ENCODE measurements at places on chromosomes 2 and 18.

DNA sequence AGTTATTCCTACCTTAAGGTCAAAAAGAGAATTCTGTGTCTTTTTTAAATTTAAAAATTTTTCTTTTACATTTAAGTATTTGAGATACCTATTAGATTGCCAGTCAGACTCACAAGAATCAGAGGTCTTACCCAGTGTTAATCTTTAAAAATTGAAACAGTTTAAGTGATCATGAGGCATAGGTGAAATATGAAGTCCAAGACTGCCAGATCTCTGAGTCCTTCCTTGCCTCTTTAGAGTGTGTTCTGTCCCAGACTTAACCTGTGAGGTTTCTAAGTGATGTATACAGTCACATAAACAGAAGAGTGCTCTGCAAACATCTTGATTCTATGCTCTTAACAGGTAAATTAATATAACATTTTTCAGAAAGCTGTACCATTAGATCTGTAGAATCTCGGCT, 40.6 kb downstream of the ACTR3 start:
- no peak for DNase-seq

- no peak for DNase-seq
Observed at GRCh38 chr2:167702227-167702626, 545.2 kb downstream of the STK39 start.

DNA sequence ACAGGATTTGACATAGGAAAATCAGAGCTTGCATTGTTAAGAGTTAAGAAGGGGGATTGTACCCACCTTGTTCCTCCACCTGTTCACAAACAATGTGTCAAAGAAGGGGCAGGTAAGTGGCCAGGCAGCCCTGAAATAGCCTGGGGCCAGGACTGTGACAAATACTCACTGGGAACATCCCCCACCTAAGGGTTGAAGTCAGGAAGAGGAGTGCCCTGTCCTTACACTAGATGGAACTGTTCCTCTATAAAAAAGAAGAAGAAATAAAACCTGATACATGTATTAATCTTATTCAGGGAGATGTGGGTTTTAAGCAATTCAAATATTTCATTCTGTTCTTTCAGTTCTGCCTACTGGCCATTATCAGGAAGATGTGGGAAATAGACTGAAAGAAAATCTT, 41.9 kb downstream of the TACR1 start:
- no peak for DNase-seq

DNA sequence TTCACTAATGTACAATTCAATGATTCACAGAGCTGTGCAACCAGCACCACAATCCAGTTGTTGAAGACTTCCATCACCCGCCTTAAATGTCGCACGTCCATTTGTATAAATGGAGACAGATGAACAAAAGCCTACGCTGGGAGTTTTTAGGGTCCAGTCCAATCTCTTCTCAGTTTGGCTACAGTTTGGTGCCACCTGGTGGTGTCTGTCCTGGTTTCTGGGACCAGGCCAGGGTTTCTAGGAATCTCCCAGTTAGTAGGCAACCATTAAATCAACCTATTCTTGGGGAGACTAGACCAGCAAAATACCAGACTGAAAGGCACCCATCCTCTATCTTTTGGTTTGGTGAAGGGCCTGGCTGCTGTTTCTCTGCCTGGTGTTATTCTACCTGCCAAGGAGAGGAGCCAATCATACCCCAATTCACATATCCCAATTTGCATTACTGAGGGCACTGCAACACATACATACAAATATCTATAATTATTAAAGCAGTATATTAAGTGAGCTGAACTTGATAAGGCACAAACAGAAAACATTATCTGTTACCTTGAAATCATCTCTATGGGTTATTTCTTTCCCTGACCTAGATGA, 3.2 kb upstream of the DDX1 start:
- peak; percentile 12 for DNase-seq

GRCh38 chr18:8373486-8373885, 235.8 kb upstream of the RAB12 start:
- DNase-seq: no peak

DNA sequence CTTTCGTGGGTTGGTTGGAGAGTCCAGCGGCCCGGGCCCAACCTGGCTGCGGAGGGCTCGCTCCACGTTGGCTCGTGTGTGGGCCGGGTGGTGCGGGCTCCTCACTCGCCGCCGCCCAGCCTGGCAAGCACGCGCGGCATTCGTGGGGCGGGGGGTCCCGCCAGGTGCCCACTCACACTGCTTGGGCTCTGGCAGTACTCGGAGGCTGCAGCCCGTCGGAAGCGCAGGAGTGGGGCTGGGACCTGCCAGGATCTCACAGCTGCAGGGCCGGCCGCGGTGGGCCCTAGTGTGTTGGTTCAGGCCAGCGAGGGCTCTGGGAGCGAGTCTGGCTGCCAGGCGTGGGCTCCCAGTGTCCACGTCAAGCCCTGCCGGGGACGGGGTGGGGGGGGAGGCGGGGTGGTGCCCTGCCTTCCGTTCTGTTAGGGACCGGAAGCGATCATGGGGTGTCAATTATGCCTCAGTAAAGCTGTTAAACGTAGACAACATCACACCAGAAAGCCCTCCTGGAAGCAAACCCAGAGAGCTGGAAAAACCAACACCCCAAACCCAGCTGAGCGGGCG, 1.0 kb upstream of the HS6ST1 start:
- no peak for DNase-seq

DNA sequence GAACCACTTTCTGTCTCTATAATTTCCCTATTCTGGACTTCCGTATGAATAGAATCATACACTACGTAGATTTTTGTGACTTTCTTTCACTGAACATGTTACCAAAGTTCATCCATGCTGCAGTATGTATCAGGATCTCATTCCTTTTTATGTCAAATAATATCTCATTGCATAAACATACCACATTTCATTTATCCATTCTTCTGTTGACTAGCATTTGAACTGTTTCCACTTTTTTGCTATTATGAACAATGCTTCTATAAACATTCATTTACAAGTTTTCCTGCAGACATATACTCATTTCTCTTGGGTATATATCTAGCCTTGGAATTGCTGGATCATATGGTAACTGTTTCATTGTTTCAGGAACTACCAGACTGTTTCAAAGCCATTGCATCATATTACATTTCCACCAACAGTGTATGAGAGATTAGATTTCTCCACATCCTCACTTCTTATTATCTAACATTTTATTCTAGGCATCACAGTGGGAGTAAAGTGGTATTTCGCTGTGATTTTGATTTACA, 186.2 kb downstream of the DYM start:
- DNase-seq: no peak

DNA sequence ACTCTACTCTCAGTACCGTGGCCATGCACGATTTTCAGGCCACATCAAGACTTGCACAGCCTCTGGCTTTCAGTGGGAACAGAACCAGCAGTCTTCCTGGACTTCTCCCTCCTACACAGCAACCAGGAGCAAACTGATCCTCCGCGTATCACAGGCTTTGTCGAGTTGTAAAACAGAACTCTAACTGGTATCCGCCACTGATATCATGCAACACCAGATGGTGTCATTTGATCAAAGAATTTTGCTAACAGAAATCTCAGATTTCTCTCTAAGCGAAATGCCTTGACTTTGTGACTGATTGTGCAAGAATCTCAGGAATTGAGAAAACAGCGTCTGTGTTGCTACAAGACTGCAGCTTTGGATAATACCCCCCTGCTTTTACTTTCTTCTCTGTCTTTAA, 85.7 kb downstream of the COPS8 start:
- DNase-seq: no peak

DNA sequence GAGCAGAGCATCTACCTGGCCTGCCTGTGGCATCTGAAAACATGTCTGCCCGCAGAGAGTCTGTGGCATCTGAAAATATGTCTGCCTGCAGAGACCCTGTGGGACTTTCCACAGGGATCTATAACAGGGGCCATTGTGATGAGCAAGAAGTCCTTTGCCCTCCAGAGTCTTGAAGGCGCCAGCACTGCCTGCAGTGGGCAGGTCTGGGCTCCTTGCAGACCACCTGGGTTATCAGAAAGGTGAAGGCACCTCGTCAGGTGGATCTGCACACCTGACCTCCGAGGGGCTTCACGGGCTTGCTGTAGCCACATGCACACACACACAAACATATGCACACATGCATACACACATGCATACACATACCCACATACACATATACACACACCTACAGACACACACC, 189.5 kb upstream of the HDAC4 start:
- DNase-seq: no peak

DNA sequence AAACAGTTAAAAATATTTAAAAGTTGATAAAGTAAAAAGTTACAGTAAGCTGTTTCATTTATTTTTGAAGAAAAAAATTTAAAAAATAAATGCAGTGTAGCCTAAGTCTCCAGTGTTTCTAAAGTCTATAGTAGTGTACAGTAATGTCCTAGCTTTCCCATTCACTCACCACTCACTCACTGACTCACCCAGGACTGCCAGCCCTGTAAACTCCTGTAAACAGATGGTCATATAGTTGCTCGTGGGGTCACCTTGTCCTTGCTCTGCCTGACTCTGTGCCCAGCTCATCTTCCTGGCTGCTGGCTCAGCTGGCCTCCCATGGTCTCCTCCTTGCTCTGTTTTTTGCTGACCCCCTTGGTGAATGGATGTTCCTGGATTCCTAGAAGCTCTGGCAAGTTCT, 180.3 kb downstream of the VAPA start:
- no peak for DNase-seq

DNA sequence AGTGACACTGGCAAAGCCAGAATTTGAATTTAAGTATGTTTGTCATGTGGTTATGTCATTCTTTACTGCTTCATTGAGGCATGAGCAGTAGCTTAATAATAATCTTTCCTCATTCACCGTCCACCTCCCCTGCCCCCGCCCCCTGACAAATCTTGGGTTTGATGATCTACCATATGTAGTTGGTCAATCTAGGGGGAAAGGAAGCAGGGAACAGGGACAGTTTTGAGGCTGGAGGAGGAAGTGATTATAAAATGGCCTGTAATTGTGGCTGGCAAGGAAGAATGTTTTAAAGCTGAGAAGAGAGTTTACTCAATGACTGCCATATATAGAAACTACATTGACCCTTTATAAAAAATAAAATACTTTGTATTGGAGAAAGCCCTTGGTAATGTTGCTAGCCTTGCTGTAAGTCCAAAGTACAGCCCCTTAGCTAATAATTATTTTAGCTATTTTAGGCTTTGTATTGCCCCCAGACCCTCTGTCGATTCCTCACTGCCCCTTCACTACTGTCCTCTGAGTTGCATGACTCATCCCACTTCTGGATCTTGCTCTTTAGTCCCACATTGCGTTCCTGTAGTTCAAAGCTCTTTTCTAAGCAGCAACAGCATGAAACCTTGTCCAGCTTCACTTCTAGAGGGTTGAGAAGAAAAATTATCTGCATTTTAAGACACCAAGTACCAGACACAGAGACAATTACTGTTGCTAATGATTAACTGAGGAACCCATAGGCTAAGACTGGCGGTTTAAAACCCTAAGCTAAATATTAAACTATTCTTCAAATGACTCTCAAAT, 38.4 kb downstream of the PELI1 start:
- DNase-seq: no peak

- DNase-seq: peak; percentile 52
Observed at GRCh38 chr2:178280244-178280852, 86.0 kb downstream of the OSBPL6 start.

- no peak for DNase-seq
Observed at GRCh38 chr2:111694700-111695101, 189.3 kb downstream of the ANAPC1 start.

GRCh38 chr2:241613017-241613780, 23.8 kb downstream of the THAP4 start:
- DNase-seq: no peak

DNA sequence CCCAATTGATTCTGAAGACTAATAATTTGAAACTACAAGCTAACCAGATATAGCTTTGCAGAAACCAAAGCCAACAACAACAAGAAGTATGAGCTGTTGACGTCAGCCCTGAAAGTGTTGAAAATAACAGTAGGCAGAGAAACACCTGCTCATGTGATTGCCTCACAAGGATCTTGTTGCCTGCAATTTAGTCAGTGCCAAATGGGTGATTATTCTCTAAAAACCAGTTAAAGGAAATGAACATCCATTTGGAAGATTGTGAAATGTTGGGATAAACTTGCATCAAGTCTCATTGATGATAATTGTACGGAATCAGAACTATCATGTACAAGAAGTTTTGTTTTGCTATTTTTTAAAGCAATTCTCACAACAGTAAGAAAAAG, 2.8 kb downstream of the CYTIP start:
- peak; percentile 77 for DNase-seq

DNA sequence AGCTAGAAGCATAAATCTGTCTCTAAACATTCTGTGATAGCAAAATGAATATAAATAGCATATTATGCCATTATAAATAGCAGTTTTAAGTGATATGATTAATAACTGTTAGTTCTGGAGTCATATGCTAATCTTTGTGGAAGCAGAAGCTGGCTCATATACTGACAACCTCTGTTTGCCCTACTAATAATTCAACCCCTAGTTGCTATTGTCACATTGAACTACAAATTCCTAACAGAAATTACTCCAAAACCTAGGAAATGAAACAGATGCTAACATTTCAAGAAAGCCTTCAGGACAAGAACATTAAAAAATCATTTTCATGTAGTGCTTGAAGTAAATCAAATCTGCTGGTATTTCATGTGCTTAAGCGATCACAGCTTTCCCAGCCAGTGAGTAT, 28.2 kb downstream of the CALCRL start:
- no peak for DNase-seq

DNA sequence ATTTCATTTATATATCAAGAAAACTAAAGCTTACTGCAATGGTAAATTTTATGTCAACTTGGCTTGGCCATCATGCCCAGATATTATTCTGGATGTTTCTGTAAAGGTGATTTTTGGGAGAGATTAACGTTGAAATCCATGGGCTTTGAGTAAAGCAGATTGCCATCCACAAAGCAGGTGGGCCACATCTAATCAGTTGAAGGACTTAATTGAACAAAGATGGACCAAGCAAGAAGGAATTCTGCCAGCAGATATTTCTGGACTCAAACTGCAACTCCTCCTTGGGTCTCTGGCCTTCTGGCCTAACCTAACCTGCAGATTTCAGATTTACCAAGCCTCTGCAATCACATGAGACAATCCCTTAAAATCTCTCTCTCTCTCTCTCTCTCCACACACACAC, 77.8 kb downstream of the GYPC start:
- DNase-seq: no peak

DNA sequence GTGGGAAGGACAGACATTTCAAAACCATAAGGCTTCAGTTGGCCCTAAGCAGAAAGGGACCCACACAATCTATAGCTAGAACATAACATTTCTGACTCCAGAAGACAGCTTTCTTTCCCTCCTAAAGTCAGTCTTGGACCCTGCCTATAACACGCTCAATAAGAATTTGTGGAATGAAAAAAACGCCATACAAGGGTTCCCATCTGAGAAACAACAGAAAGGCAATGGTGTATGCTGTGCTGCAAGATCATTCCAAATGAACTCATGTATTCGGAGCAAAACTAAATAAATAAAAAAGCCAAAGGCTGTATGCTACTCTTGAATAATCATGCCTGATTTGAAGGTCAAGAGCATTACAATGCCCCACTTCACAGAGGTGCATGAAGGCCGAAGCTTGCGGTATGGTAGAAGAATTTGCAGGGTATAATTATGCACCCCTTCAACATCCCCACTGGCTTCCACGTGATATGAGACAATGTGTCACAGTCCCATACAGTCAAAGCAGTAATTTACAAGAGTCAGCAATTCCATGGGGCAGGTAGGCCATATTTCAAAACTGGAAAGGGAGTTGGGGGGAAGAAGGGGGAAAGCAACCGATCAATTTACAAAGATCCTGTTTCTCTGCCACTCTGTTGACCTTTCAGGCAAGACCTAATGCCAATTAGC, 61.4 kb upstream of the SLC14A2 start:
- DNase-seq: no peak

GRCh38 chr2:44102790-44103562, 65.7 kb upstream of the PPM1B start:
- no peak for DNase-seq

All from CD4-positive, alpha-beta T cell treated with Interleukin-12 subunit alpha and Interleukin-12 subunit beta, for 1 hour (primary cell).